ENCODE measurements at places on chromosomes 16 and 17.
A peak's percentile ranks its signal among the peaks of the same experiment; 100 is the strongest.

DNA sequence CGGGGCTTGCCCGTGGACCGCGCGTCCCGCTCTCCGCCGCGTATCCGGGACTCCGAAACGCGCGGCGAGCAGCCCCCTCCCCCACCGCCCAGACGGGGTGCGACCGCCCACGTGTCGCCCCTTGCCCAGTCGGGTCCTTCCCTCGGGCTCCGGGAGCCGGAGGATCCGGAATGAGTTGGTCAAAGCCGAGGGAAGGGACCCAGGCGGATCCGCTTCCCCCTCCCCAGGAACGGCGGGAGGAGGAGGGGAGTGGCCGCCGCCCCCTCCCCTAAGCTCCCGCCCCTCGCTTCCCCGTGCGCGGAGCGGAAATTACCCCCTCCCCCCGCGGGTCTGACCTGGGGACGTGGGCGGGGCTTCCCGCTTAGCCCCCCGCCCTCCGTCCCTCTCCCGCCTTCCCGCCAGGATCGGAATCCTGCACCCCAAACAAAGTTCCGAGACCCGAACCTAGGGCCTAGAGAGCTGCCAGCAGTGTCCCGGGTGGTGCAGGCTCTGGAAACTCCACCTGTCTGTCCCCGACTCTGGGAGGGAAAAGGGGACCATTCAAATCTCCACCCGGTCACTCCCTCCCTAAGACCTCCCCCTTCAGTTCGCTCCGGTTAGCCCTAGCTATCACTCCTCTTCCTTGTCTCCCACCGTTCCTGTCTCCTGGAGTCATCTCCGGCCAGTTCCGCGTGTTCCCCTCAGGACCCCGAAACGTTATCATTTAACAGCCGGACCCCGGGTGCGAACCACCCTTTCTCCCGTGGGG, 1.0 kb upstream of the IGF2BP1 start:
- peak; percentile 85 for DNase-seq

GRCh38 chr17:57544401-57544800, 200.7 kb downstream of the CCDC182 start:
- no peak for DNase-seq

DNA sequence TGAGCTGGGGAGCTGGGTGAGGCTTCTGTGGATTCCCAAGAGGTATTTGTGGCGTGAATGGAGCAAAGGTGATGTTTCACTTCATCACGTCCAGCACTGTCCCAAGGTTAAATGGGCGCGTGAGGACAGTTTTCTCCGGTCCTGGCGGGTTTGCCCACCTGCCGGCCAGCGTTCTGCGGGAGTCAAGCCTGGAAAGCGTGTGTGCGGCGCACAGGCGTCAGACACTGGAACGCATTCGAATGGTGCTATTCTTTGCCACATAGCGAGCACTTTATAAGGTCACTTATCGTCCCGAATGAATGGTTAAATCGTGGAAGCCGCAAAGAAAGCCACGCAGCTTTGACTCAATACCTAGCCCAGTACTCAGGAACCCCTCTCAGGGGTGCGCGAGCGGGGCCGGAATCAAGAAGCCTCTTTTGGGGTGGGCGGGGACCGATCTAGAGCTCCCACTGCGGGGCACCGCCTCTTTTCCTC, 446 bp upstream of the PSMD11 start:
- no peak for DNase-seq

- no peak for DNase-seq
Measured at GRCh38 chr16:50836121-50836621, 94.3 kb downstream of the CYLD start.

- no peak for DNase-seq
Measured at GRCh38 chr16:15518381-15519351, 84.3 kb downstream of the BMERB1 start.

DNA sequence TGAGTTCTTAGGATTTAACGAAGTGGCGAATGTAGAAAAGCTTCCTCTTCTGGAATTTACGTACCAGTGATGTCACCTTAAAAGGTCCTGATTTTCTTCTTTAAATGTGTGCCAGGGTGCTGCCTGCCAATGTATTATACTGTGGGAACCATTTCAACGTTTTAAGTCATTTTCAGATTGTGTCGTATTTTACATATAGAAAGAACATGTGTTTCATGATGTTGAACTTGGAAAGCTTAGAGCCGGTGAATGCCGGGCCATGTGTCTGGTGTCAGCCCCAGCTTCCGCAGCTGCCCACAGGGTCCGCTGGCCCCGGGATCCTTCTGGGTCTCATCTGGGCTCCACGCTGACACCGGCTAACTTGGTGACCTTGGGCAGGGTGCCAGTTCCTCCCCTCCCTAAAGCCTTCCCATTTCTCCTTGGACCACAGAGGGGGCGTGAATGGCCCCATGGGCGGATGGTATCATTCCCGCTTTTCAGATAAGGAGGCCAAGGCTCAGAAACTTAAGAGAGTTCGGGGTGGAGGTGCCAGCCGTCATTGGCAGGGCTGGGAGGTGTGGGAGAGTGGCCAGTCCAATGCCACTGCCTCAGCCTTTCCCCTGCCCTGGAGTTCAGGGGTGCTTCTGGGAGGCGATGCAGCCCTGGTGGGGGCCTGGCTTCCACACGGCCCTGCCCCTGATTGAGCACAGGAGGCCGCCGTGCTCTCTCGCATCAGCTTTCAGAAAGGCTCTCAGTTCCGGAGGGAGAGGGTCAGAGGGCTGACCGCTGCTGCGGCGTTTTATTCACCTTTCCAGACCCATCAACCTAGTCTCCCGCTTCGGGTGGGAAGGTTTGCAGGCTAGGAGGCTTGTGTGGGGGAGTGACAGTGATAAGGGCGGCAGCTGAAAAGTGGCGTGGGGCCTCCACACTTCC, 68.8 kb upstream of the CIBAR2 start:
- no peak for DNase-seq

DNA sequence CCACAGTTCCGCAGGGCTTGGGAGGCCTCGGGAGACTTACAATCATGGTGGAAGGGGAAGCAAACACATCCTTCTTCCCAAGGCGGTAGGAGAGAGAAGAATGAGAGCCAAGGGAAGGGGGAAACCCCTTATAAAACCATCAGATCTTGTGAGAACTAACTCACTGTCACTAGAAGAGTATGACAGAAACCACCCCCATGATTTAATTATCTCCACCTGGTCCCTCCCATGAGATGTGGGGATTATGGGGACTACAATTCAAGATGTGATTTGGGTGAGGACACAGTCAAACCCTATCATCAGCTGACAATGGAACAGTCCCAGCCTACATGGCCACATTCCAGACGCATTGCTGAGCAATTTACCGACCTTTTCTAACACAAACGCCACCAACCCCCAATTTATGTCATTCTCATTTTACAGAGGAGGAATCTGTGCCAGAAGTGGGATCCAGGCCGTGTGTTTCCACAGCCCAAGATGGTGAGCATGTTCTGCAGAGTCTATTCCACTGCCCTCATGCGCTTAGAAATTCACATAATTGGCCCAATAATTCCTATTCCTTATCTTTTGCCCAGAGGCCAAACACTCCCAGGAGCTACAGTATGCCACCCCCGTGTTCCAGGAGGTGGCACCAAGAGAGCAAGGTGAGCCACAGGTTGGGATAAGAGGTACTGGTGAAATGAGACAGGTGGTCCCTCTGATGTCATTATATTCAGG, 17.3 kb downstream of the MILR1 start:
- DNase-seq: no peak

DNA sequence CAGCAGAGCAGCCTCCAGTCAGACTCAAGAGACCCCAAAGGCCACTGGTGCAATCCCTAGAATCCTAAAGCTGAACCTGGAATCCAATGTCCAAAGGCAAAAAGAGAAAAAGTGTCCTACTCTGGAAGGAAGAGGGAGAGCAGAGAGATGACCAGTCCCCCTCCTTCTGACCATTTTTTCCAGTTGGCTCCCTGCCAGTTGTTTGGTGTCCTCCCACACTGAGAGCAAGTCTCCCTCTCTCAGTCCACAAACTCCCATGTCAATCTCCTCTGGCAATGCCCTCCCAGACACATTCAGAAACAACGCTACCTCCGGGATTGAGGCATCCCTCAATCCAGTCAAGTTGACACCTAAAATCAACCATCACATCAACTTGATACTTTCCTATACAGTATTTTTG, 4.3 kb upstream of the CLEC19A start:
- no peak for DNase-seq
